ENCODE measurements at places on chromosomes 16 and 17. TPM values are rescaled to one million over a fixed set of nuclear protein-coding genes. Genes with fewer than 3 reads are reported as not detected.
A peak's percentile ranks its signal among the peaks of the same experiment; 100 is the strongest.

Gene CCL8
- total RNA-seq, result not detected

Gene ACSM5
- not detected for total RNA-seq

DNA sequence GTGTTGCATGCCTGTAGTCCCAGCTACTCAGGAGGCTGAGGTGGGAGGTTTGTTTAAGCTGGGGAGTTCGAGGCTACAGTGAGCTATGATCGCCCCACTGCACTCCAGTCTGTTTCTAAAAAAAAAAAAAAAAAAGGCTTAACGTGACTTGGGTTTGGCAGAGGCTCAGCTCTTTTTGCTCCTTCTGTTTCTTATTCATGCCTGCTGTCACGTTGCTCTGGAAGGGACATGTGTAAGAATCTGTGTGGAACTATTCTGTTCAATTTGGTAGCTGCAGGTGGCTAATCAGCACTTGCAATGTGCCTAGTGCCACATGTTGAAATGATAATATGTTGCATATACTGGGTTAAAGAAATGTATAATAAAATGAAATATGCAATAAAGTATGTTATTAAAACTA lies 20.9 kb upstream of the SYT17 start:
- no peak for DNase-seq

DNA sequence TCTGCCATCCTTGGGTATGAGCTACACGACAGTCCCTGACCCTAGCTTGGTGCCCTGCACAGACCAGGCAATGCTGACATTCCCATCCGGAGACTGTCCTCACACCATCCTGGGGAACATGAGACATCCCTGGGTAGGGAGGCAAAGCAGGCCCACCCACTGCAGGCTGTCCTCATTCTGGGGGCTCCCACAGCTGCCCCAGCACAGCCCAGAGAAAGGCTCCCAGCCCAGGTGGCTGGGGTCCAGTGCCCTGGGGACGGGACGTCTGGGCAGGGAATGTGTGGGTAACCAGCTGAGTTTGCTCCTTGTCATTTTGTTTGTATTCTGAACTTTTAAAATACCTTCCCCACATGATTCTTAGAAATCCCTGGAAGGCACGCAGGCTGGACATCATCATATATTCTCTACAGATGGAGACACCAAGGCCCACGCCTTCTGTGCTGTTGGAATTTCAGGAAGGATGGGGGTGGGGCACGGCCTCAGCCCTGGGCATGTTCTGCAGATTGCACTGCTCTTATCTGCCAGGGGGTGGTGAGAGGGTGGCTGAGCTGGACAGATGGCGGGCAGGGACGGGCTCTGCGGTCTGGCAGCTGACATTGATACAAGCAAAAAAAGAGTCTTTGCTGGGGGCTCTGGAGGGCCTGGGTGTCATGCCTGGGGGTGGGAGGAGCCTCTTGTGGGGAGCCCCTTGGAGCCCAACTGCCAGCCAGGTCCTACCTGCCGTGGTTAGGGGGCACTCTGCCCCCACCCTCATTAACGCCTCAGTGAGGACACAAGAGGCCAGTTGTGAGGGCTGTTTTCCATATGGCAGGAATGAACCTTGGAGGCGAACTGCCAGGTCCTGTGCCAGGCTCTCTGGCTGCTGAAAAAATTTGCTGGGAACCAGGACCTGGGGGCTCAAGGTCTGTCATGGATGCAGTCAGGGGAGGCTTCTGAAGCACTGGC lies 28.4 kb downstream of the LRRC75A start:
- DNase-seq, result peak; percentile 51

DNA sequence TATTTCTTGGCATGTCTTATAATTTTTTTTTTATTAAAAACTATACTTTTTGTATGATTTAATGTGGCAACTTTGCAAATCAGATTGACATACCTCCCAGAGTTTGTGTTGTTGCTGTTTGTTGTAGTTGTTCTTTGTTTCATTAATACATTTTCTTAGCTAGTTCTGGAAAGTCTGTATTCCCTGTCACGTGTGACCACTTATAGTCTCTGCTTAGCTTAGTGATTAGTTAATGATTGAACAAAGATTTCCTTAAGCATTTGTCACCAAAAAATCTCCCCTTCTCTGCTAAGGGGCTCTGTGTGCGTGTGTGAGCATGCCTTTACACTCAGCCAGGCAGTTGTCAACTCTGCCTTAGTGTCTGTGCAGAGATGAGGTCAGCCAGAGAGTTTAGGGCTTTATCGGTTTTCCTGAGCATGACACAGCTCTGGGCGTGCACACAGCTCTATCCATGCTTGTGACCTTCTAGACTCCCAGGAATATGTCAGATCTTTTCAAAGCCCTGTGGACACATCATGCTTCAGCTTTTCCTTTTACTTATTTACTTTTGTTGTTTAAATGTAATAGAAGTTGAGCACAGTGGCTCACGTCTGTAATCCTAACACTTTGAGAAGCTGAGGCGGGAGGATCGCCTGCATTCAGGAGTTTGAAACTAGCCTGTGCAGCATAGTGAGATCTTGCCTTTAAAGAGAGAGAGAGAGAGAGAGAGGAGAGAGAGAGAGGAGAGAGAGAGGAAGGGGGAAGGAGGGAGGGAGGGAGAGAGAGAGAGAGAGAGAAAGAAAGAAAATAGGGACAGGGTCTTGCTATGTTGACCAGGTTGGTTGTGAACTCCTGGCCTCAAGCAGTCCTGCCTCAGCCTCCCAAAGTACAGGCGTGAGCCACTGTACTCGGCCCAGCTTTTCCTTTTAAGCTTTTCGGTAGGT lies 21.9 kb downstream of the DNAI2 start:
- no peak for DNase-seq

DNA sequence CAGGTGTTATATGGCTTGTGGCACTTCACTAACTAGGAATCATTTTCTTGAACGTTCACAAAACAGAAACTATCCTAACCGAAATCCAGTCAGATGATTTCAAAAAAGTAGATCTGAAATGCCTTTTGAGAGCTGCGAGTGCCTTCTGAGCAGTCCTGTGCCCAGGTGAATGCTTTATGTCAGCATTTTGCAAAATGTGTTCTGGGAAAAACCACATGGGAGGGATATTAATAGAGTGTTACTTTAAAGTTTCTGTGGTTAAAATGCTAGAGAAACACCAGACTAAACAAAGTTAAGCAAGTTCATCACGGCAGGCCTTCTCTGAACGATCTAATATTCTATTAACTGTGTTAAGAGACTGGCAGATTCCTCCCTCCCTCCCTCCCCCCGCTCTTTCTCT lies 15.8 kb upstream of the RGS9 start:
- no peak for DNase-seq

Measured in endothelial cell (in vitro differentiated cells).